ENCODE measurements at places on chromosomes 1 and 21.

GRCh38 chr1:207884266-207885029 lies 26.5 kb downstream of the CD34 start:
- DNase-seq: no peak

DNA sequence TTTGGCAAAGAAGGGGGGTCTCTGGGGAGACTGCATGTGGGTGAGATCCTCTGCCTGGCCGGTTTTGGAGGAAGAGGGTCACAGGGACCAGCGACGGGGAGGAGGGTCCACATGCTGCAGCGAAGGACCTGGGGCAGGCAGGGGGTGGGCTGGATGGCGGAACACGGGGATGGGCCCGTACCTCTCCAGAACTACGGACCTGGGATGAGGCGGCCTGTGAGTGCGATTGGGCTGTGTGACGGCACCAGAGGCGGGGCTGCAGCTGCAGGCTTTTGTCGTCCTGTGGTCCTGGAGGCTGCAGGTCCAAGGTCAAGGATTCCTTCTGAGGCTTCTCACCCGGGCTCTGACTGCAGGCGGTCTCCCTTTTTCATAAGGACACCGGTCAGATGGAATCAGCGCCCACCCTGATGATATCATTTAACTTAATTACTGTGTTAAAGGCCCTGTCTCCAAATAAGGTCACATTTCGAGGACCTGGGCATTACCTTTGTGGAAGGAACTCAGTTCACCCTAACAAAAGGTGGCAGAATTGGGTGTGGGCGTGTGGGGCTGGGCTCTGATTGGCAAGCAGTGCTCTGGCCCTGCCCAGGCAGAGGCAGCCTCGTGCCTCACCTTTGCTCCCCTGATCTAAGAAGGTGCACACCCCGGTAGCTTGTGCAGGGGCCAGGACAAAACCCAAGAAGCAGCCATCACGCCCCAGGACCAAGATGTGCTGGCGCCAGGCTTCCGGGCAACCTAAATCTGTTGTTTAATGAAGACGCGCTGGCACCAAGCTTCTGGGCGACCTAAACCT lies 60.0 kb upstream of the TRAPPC10 start:
- no peak for DNase-seq

DNA sequence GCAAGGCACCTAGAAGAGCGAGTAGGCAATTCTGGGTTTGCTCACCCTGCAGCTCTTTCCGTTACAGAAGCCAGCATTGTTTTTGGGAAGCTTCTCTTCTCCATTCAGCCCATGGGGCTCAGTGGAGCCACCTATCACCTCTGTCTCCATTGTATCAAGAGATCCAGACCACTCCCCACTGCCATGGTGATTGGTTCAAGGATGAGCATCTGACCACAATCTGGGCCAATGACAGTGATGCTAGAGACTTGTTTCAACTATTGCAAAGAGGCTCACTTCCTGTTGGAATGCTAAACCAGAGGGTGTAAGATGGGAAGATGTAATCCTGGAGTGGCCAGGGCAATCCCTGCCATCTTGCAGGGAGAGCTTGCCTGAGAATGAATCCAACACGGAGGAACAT lies 6.6 kb downstream of the SPATA21 start:
- DNase-seq: no peak

- DNase-seq: no peak
Measured at GRCh38 chr1:24341260-24341659, 22.1 kb downstream of the GRHL3 start.

DNA sequence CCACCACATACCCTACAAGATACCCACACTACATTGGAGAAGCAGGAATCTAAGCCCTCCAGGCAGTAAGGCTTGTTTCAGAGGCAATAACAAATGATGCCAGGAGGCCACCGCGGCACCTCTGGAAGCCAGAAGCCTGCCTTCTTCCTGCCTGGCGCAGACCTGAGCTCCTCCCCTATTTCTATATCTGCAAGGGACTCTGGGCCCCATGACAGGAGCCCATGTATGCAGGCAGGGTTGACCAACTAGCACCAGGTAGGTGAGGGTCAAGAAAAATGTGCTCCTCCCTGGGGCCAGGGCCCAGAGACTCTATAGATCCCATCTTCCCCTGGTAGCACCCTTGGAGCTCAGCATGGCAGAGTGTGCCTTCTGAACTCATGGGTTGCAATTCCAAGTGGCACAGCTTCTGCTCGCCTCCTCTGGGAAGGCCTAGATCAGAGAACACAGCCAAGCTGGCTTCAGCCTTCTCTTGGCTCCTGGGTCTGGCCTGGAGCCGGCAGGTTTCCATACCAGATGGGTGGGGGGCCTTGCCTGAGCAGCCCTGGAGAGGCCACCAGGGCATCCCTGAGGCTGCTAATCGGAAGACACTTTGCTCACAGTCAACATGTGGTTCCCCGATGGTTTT lies 85.1 kb downstream of the STUM start:
- DNase-seq: no peak

- DNase-seq: no peak
Measured at GRCh38 chr1:203453016-203453415, 22.6 kb upstream of the PRELP start.

DNA sequence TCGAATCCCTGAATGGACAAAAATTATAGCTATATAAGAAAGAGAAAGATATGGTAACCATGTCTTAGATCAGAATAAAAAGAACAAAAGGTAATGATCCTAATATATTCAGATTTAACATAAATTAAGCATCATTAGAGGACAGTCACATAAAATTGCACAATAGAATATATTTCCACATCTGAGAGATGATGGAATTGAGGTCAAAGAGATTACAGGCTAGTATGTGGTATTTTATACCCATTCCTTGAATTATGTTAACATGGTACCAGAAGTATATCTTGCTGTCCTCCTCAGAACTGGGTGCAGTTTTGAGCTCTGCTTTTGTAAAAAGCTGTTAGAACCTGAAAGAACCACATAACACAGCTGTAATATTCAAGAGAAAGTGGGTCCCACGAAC lies 245.6 kb upstream of the HOOK1 start:
- DNase-seq: no peak

GRCh38 chr21:17903029-17903806 lies 84.1 kb upstream of the C21orf91 start:
- DNase-seq: no peak

DNA sequence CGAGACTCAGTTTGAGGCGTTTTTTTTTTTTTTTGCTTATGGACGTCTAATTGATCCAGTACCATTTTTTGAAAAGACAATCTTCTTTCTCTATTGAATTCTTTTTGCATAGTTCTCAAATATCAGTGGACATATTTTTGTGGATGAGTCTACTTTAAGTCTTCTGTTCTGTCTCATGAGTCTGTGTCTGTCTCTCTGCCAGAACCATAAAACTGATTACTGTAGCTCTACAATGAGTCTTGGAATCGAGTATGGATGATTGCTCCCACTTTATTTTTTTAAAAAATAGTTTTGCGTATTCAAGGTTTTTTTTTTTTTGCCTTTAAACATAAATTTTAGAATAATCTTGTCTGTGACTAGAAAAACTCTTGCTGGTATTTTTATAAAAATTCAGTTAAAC lies 323.5 kb downstream of the ZNF326 start:
- no peak for DNase-seq

DNA sequence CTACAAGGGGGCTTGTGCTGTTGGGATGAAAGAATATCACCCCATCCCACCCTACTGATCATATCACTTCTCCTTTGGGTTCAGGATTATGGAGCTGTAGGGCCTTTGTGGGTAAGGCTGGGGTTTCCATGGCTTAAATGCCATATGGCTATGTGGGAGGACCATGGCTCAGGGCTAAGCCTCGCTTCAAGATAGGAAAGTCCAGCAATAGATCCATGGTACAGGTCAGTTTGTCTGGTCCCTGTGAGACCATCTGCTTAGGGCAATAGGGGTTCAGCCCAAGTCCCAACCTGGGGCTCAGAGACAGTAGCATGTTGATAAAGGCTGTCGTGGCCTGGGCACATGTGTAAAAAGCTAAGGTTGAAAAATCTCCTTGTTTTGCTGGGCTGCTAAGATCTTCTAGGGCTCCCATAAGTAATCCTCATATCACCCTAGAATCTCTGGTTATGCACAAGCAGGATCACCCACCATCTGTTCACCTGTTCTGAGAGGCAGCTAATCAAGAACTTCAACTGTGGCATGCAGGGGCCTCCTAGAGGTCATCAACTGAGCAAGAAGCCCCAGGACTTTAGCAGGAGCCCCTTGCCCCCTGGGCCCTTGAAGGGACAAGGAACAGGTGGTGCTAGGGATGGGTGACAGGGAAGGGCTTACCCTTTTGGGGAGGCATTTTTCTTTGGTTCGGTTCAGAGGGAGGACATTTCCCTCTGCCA lies 66.5 kb downstream of the UBE2T start:
- DNase-seq: no peak

GRCh38 chr1:19483261-19483660 lies 2.1 kb downstream of the CAPZB start:
- no peak for DNase-seq

GRCh38 chr1:145963265-145964019 lies 933 bp downstream of the ANKRD34A start:
- DNase-seq: no peak

DNA sequence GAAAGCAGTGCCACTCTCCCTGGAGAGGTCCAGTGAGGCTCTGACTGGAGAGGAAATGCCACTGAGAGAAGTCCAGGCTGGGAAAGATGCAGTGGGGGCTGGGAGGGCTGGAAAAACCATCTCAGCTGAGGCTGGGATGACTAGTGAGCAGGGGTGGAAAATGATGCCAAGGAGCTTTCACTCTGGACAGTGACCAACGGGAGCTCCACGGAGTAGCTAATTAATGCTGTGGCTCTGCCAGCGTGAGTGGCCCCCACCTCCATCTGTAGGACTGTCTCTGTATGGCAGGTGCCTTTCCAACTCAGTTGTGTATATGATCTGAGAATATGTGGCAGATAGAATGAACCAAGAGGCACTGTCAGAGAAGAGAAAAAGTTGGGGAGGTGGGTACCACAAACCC lies 86.7 kb downstream of the DDX20 start:
- DNase-seq: no peak

DNA sequence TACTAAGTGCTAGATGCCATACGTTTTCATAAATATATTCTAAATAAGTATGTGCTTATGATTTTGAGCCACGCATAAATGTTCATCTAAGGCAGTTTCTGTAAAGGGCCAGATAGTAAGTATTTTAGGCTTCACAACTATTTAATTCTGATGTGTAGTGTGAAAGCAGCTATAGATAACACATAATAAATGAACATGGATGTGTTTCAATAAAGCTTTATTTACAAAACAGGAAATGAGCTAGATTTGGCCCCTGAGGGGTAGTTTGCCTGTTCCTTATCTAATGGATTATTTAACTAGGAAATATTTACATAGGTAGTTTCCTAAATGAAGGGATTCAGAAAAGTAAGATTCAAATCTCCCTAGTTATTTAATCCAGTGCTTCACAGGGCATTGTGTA lies 557.6 kb upstream of the PKN2 start:
- DNase-seq: no peak

DNA sequence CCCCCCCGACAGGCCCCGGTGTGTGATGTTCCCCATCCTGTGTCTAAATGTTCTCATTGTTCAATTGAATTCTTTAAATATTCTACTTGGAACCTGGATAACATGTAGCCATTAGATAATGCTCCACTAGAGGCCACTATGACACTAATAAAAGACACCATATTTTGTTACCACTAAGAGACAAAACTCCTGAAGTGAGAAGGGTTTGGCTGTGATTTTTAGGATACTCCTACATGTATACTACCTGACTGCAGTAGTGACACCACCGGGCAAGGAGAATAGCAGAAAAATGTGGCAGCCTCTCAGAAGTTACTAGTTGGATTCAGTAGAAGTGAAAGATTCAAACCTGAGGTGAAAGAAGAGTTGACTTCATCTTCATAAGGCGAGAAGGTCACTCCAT lies 36.0 kb downstream of the F5 start:
- DNase-seq: no peak

DNA sequence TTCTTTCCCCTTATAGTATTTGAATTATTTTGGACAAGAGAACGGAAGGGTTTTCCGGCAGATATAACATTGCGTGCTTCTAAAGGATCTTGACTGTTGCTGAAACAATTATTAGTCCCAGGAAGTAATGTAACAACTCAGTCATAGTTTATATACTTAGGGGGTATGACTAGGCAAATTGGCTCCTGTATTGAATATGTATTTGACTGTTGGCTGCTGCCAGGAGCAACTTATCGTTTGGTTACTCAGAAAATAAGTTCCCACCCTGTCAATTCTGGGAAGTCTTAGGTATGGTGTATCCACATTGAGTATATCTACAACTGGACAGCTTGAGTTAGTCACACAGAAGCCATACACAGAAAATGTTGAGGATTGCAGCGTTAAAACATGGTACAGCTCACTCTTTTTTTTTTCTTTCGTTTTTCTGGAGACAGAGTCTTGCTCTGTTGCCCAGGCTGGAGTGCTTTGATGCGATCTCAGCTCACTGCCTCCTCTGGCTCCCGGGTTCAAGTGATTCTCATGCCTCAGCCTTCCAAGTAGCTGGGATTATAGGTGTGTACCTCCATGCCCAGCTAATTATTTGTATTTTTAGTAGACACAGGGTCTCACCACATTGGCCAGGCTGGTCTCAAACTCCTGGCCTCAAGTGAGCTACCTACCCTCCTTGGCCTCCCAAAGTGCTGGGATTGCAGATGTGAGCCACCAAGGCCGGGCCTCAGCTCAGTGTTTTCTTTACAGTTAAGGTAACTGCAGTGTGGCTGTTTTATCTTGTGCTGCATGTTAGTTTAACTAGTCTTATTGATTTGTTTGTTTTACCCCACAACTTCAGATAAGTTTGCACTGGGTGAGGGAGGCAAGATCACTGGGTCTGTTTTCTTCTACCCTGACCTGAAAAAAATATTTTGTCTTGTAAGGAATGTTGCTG lies 10.2 kb downstream of the SMAP2 start:
- no peak for DNase-seq

DNA sequence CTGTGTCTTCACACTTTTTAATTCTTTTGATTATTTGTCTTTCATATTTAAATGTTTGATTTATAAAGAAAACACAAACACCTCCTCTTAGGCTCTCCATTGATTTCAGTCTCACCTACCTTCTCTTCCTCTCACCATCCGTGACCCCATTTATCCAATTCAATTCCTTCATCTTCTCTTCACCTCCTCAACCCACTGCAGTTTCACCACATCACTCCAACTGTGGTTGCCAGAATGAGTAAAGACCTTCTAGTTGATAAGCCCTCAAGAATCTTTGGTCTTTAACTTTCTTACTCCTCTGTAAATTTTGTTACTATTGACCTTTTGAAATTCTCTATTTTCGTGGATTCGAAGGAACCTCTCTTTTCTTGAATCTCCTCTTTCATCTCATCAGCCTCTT lies 260.7 kb downstream of the CHRM3 start:
- no peak for DNase-seq

GRCh38 chr1:40877698-40878097 lies 15.5 kb upstream of the CITED4 start:
- DNase-seq: no peak

- DNase-seq: no peak
Measured at GRCh38 chr1:58991305-58991704, 207.5 kb upstream of the JUN start.
